ENCODE measurements at places on chromosomes 5 and 9.

- DNase-seq: no peak
Measured at GRCh38 chr5:58922461-58923171, 339.7 kb downstream of the RAB3C start.

DNA sequence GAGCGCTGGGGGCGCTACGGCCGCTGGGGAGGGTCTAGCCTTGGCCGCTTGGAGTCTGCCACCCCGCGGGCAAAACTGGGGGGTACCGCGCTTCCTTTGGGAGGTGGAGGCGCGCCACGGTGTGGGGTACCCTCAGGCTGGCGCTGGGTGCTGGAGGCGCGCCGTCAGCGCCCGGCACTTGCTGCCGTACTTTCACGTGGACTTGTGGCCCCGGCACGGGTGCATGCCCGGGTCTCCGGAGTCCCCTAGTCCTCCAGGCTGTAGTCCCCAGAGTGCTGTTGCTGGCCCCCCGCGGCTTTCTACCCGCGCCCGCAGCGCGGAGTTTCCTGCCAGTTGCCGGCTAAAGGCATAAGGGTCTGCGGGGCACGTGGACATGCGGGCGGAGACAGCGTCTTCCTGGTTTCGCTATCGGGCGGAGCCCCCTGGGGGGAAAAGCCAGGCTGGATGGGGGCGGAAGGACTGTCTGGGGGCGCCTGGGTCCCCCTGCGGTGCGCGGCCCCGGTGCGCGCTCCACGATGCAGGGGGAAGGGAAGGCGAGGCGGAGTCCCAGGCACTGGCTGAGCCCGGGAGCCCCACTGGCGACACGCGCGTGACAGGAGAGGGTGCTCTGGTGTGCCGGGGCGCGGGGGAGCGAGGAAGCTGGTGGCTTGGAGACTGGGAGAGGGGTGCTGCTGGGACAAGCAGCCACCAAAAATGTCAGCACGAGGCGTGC lies 666 bp downstream of the PPARGC1B start:
- peak; percentile 61 for DNase-seq

GRCh38 chr5:111173476-111173875 lies 50.7 kb upstream of the CAMK4 start:
- DNase-seq: no peak

- no peak for DNase-seq
Measured at GRCh38 chr5:14405267-14405666, 176.3 kb upstream of the OTULINL start.

GRCh38 chr5:142977363-142978051 lies 207.3 kb downstream of the ARHGAP26 start:
- peak; percentile 81 for DNase-seq

DNA sequence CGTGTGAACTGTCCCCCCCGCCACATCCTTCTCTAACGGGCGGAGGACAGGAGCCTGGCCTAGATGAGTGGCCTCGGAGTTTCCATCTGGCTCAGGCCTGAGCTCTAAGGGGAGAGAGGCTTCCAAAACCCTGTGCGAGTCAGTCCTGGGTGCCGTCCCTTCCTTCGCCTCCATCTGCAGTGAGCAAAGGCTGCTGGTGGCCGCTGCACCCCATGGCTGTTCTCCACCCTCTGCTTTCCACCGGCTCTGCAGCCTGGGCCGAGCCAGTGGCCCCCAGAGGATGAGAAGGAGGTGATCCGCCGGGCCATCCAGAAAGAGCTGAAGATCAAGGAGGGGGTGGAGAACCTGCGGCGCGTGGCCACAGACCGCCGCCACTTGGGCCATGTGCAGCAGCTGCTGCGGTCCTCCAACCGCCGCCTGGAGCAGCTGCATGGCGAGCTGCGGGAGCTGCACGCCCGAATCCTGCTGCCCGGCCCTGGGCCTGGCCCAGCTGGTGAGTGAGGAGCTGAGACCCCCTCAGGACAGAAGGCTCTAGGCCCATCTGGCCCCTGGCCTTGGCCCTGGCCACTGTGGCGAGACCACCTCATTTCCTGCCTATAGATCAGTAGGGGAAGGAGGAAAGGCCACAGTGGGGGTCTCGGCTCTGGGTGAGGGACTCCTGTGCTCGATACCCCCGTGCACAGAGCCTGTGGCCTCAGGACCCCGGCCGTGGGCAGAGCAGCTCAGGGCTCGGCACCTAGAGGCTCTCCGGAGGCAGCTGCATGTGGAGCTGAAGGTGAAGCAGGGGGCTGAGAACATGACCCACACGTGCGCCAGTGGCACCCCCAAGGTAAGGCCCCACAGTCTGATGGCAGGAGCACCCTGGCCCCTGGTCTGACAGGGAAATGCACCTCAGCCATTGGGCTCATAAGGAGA lies 3.0 kb downstream of the PKN3 start:
- no peak for DNase-seq

DNA sequence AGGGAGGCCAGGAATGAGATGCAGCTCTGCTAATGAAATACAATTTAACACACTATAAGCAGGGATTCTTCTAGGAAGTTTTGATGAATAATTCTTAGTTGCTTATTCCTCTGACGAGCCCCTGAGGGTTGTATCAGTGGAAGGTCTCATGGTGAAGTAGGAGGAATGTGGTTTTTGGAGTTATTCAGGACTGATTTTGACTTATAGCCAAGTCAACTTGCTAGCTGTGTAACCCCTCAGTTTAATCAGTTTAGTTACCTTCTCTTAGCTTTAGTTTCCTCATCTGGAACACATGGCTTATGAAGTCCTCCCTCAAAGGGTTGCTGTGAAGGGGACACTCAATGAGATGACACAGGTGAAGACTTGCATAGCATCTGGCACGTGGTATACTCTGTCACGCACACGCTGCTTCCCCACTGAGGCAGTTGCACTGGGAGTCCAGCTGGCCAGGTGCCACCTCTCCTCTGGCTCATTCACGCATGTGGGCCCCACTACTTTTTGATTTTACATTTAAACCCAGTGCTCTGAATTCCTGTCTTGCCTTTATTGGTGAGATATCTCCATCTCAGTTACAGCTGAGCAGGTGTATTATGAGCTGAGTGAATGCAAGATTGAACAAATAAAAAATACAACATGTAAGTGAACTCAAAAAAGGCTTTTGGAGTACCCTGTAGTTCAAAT lies 415.0 kb downstream of the ARHGEF28 start:
- no peak for DNase-seq

GRCh38 chr9:132589148-132590036 lies 7.0 kb downstream of the BARHL1 start:
- no peak for DNase-seq

DNA sequence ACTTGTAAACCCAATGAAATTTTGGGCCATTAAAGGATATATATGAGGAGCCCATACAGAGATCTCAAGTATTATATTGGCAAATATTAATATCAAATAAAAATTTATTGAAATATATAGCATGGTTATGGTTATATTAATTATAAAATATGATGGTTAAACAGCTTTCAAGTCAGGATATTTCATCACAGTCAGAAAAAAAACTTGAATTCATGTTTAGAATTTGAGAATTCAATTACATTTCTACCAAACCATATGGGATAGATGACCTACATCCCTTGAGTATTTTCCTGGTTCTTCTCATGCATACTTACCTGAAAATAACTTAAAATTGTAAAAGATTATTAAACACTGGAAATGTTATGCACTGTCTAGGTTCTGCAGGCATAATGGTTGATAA lies 956.1 kb upstream of the EDIL3 start:
- no peak for DNase-seq
